Activated CD4-positive, alpha-beta T cell treated with anti-CD3 and anti-CD28 coated beads for 24 hours (primary cell): ENCODE measurements at places on chromosomes 6 and 20.

GRCh38 chr6:150631283-150631983 lies 31.7 kb downstream of the PLEKHG1 start:
- DNase-seq, result no peak

DNA sequence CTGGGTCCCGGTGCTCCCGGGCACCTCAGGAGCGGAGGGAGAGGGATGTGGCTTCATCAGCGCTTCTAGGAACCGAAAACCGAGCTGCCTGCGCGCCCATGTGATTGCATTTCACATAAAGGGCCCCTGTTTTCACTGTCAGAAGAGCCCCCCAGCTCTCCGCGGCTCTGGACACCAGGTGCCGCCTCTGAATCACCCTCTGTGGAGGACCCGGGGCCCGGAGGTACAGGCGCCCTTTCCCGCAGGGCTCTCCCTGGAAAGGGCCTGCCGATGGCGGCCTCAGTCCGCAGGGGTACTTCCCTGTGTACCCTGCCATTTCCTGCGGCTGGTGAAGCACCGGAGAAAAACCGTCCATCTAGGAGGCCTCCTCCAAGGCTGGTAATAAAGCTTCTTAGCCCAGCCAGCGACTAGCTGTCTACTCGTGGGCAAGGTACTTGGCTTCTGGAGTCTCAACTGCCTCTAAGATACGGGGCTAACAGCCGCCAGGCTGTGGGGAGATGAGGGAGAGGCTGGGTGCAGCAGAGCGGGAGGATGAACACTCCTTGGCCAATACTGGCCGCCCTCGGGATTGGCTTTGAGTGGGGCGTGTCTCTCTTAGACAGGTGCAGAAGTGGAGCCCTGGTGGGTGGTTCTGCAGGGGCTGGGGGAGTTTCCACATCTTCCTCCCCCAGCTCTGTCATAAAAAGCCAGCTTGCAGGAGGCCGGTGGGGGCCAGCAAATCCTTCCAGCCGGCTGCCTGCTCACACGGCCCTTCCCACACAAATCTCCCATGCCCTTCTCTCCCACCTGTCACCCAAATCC lies 1.6 kb downstream of the PPP1R16B start:
- DNase-seq, result no peak

- DNase-seq, result no peak
Observed at GRCh38 chr6:144415835-144416237, 130.7 kb downstream of the UTRN start.

- no peak for DNase-seq
Observed at GRCh38 chr20:56588996-56589395, 40.1 kb upstream of the TFAP2C start.

DNA sequence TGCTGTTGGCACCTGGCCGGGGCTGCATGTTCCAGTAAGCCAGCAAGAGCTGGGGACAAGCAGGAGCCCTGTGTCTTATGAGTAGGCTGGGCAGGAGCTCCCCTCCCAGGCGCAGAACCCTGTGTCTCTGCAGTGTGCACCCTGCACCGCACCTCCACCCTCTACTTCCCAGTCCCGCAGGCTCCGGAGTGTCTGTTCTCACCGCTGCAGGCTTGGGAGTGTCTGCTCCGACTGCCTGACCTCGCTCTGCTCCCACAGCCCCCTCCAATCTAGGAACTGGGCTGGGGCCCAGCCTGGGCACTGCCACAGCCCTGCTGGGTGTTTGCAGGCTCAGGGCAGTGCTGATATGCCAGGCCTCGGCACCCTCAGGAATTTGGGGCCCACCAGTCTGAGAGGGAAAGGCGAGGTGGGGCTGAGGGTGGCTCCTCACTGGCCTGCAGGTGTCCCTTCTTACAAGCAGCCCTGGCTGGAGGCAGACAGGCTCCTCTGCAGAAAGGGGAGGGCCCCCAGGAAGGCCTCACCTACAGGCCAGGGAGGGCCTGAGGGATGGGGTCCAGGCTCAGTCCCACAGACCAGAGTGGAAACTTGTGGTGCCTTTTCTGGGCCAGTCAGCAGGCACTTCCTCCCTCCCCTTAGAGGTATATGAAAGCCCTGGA lies 871.6 kb upstream of the GJE1 start:
- no peak for DNase-seq

DNA sequence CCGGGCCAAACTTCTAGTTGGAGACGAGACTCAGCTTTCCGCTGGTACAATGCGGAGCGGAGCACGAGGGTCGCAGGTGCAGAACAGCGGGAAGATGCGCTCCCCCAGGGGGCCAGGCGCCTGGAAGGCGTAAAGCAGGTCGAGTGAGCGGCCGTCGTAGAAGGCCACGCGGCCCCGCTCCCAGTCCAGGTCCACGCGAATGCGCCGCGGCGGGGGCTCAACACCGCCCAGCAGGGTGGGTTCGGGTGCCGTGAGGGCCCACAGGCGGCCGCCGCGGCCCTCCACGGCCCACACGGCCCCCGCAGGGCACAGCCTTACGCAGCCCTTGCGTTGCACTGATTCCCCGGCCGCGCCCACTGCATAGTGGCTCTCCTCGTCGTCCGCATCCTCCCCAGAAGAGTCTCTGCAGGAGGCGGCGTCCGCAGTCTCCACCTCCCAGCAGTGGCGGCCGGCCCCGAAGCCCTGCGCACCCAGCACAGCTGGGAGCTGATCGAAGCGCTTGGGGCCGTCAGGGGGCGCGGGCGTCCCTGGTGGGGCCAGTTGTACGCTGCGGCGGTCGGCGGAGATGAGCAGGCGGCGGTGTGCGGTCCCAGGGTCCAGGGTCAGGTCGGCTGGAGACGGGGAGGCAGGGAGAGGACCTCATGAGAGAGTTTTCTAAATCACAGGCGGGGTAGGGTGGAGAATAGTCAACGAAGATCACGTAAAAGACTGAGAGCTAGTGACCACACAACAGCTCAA lies 4.3 kb downstream of the PPP1R11 start:
- no peak for DNase-seq

DNA sequence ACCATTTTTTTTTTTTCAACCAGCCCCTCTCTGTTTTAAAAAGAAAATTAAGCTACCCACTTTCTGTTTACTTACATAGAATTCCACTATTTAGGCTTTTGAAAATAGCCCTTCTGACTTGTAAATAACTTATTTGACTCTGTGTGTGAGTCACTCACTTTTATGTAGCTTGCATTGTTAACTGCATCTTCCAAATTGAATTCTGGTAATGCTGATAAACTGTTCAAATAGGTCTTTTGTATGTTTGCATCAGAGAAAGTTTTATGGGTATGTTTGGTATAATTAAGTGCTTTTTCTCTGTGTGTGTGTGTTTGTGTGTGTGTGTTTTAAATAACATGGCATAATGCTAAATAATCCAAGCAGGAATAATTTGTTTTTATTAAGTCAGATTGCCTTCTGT lies 360.1 kb downstream of the PLCB1 start:
- DNase-seq, result no peak

GRCh38 chr6:20712011-20712410 lies 177.8 kb downstream of the CDKAL1 start:
- no peak for DNase-seq

GRCh38 chr6:27178860-27179259 lies 68.6 kb upstream of the PRSS16 start:
- DNase-seq, result no peak

- no peak for DNase-seq
Observed at GRCh38 chr20:44650771-44651433, 597 bp downstream of the ADA start.

GRCh38 chr6:21908161-21908848 lies 314.8 kb downstream of the SOX4 start:
- DNase-seq, result no peak

- no peak for DNase-seq
Observed at GRCh38 chr20:61733891-61734732, 331.6 kb downstream of the TAF4 start.

DNA sequence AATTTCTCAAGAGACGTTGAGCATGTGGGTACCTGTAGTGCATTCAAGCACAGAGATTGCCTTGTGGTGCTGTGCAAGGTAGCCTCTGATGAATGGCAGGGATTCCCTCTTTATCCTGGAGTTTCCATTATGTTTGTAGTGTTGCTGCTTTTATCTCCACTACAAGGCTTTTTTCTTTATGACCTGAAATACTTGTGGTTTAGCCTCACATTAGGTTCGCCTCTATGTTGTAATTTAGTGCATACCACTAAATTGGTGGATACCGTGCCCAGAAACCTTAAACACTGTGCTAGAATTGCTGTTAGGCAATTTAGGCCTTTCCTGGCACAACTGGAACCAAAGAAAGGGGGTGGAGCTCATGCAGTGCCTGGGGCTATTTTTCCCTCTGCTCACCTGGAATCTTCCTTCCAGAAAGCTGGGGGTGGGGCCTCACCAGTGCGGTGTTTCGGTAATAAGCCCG lies 76.8 kb downstream of the NCOA7 start:
- no peak for DNase-seq

DNA sequence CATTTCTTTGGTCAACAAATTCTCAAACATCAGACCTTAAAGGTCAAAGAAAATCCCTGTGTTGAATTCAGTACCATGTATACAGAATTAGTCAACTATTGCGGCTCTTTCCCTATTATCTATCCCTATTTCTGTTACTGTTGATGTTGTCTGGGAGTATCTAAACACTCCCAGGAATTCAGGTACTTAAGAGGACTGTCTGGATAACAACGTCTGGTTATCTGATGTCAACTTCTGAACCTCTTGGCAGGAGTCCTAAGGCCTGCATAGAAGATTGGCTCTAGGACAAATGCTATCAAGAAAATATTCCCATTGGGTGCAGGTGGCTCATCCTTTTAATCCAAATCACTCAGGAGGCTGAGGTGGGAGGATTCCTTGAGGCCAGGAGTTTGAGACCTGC lies 255.6 kb downstream of the KHDC1L start:
- no peak for DNase-seq

- DNase-seq, result no peak
Observed at GRCh38 chr6:118507636-118508035, 40.5 kb upstream of the PLN start.

DNA sequence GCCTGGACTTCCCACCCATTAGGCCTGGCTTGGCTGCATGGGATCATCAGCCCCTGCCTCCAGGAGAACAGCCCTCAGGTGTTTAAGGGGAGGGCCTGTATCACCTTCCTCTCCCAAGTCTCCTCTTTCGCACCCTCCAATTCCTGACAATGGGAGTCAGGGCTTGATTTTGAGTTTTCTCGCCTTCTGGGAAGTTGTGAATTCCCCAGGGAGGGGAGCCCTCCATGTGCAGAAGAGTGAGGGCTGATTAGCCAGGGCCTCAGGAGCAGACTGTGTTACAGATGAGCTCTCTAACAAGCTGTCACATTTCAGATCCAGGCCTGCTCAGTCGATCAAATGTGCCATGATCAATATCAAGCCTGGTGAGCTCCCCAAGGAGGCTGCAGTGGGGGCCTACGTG lies 42.4 kb downstream of the CNBD2 start:
- no peak for DNase-seq

- no peak for DNase-seq
Observed at GRCh38 chr6:163694988-163695398, 280.5 kb downstream of the QKI start.

GRCh38 chr6:113680301-113680700 lies 176.8 kb upstream of the MARCKS start:
- no peak for DNase-seq

- DNase-seq, result peak; percentile 54
Observed at GRCh38 chr6:40308533-40309306, 278.4 kb downstream of the LRFN2 start.

GRCh38 chr6:52576392-52577021 lies 353 bp downstream of the TRAM2 start:
- peak; percentile 21 for DNase-seq

DNA sequence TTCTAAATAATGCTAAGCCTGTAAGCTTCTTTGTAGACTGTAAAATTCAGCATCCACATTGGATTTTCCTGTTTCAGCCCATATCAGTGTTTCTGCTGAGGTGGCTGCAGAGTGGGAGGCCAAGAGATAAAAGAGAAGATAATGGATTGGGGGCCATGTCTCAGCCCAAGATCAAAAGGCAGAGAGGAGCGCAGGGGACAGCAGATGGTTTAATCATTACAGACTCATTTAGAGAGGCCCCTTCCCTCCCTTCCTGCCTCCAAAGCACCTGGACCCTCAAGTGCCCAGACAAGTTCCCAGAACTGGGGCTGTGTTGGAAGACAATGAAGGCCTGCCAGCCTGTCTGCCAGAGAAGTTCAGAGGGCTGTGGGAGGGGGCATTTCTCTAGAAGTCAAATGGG lies 20.4 kb upstream of the CTNNBL1 start:
- DNase-seq, result no peak

- DNase-seq, result no peak
Observed at GRCh38 chr6:127452803-127453202, 6.4 kb downstream of the KIAA0408 start.

- DNase-seq, result no peak
Observed at GRCh38 chr6:11230158-11231107, 2.0 kb downstream of the NEDD9 start.

DNA sequence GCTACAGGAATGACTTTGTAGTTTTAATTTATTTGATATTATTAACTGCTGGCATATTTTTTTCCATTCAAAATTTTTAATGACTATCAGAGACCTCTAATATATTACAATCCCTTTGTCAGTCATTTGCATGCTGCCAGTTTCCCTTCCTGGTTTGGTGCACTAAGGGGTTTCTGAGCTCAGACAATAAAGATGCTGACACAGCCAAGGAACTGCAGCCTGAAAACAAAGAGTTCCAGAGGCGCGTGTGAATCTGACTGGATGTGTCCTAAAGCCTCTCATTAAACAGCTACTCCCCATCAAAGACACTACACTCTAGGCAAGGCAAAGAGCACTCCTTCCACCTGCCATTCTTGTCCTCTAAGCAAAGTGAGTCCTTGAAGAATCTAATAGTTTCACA lies 116.8 kb upstream of the DST start:
- DNase-seq, result no peak

- DNase-seq, result no peak
Observed at GRCh38 chr6:69795469-69796072, 1.2 kb downstream of the LMBRD1 start.

- no peak for DNase-seq
Observed at GRCh38 chr6:169161572-169162167, 92.0 kb downstream of the THBS2 start.

DNA sequence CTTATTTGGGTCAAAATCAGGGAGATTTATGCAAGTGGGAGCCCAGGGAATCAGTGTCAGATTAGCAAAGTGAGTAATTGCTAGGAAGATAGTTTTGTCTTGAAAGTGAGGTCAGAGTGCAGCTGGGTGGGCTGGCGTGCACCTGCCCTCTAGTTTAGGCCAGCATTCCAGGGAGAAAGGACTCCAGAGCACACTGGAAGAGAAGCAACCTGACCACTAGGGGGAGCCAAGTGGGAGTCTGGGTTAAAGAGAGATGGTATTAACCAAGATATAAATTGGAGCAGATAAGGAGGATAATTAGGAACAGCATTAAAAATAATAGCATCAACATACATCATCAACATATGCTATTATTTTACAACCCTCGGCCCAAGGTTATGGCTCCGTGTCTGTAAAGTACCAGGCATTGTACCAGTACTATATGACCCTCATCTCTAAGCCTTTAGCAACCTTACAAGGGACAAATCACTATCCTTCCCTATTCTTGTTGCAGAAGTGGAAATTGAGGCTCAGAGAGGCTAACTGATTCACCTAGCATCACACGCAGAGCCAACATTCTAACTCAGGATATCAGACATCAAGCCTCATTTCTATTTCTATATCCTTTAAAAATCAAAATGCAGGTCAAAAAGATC lies 57.8 kb downstream of the SLC2A10 start:
- DNase-seq, result peak; percentile 16

GRCh38 chr20:38308047-38308438 lies 4.1 kb downstream of the BPI start:
- DNase-seq, result no peak
